ENCODE measurements at places on chromosomes 5 and 9.
A peak's percentile ranks its signal among the peaks of the same experiment; 100 is the strongest.

- DNase-seq: no peak
These were observed 566 bp downstream of the IRX2 start for GRCh38 chr5:2750758-2751464.

GRCh38 chr5:90434116-90434714 lies 24.7 kb upstream of the CETN3 start:
- DNase-seq: peak; percentile 68

DNA sequence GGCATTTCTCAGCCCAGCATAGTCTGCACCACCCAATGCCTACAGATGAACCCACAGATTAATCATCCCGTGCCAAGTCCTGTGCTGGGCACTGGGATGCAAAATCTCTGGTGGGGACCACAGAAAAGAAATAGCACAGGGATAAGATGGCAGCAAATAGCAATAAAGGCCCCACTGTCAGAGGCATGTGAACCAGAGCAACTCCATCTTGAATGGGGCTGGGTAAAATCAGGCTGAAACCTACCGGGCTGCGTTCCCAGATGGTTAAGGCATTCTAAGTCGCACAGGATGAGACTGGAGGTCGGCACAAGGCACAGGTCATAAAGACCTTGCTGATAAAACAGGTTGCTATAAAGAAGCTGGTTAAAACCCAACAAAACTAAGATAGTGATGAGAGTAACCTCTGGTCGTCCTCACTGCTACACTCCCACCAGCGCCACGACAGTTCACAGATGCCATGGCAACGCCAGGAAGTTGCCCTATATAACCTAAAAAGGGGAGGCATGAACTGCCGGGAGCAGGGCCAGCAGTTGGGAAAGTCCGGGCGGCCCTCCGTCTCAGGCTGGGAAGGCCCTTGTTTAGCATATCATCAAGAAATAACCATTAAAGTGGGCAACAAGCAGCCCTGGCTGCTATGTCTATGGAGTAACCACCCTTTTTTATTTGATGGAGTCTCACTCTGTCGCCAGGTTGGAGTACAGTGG lies 65.2 kb downstream of the C9orf50 start:
- DNase-seq: no peak

GRCh38 chr5:174147551-174147950 lies 102.0 kb downstream of the NSG2 start:
- no peak for DNase-seq

DNA sequence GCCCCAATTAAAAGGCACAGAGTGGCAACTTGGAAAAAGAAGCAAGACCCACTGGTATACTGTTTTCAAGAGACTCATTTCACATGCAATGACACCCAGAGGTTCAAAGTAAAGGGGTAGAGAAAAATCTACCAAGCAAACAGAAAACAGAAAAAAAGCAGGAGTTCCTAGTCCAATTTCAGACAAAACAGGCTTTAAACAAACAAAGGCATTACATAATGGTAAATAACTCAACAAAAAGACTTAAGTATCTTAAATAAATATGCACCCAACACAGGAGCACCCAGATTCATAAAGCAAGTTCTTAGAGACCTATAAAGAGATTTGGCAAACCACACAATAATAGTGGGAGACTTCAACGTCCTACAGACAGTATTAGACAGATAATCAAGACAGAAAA lies 215.8 kb downstream of the SLCO4C1 start:
- DNase-seq: no peak

- no peak for DNase-seq
These were observed 64.8 kb downstream of the DPYSL3 start for GRCh38 chr5:147445090-147445489.

GRCh38 chr5:97121848-97122247 lies 20.6 kb downstream of the LIX1 start:
- no peak for DNase-seq

DNA sequence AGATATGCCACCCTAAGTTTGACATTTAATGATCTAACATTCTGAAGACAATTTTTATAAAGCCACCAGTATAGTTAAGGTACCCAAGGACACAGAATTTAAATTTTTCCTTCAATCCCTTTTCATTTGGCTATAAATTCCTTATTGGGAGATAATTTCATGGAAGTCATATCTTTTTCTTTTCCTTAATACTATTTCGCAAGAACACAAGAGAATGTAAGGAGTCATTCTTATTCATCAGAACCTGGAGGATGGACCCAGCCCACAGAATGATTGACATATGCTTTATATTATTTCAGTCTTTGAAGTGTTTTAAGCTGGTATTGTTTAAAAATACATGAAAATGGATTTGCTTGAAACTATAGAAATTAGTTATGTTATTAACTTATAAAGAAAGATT lies 79.6 kb downstream of the DROSHA start:
- no peak for DNase-seq

GRCh38 chr9:90044263-90044662 lies 439.5 kb downstream of the GADD45G start:
- DNase-seq: peak; percentile 90

DNA sequence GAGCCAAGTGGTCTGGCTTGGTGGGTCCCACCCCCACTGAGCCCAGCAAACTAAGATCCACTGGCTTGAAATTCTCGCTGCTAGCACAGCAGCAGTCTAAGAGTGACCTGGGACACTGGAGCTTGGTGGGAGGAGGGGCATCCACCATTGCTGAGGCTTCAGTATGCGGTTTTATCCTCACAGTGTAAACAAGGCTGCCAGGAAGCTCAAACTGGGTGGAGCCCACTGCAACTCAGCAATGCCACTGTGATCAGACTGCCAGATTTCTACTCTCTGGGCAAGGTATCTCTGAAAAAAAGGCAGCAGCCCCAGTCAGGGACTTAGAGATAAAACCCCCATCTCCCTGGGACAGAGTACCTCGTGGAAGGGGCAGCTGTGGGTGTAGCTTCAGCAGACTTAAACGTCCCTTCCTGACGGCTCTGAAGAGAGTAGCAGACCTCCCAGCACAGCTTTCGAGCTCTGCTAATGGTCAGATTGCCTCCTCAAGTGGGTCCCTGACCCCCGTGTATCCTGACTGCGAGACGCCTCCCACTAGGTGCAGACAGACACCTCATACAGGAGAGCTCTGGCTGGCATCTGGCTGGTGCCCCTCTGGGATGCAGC lies 18.2 kb upstream of the STK32A start:
- peak; percentile 24 for DNase-seq

- no peak for DNase-seq
These were observed 12.9 kb downstream of the TCF7 start for GRCh38 chr5:134127376-134127861.

- DNase-seq: no peak
These were observed 132.5 kb downstream of the PAX5 start for GRCh38 chr9:36901528-36901927.

DNA sequence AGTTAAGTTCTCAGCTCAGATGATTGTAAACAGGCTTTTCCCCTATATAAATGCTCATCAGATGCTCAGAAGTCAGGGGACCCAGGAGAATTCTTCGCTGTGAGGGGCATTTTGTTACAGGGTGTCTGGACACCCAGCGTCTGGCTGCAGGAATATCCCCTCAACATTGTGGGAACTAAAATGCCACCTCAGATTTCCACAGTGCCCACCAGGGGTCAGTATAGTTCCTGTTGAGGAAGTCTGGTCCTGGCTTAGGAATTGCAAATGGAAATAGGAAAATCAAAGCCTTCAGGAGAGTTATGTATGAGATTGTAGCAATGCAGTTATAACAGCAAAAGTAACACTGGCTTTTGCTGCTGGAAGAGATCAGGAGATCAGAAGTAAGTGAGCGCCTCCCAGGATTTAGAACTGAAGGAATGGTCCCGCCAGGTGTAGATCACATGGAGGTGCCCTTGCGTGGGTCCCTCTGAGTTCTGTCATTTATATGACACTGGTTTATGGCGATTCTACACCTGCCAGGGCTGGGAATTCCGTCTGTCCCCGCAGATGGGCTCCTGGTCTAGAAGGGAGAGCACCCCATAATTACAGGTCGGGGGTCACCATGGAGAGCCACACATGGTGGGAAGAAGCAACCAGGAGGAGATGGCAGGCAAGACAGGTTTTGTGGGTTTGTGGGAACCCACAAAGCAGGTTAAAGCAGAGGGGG lies 47.1 kb upstream of the CTSL start:
- peak; percentile 60 for DNase-seq

GRCh38 chr9:18717759-18718158 lies 243.8 kb downstream of the ADAMTSL1 start:
- DNase-seq: no peak

DNA sequence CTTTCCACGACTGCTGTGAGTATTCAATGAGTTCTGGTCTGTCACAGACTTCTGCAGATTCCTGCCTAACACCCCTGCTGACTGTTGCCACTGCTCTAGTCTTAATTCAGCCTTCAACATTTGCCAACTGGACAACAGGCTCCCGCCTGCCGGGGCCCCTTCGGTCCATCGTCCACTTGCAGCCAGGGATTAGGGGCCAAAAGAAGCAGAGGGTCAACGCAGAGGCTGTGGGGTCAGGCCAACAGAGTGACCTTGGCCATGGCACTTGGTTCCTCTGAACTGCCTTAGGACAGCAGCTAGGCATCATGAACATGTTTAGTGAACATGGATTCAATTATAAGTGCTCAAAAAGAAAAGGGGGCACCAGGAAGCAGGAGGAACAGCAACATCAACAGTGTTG lies 28.7 kb downstream of the MORN5 start:
- no peak for DNase-seq

DNA sequence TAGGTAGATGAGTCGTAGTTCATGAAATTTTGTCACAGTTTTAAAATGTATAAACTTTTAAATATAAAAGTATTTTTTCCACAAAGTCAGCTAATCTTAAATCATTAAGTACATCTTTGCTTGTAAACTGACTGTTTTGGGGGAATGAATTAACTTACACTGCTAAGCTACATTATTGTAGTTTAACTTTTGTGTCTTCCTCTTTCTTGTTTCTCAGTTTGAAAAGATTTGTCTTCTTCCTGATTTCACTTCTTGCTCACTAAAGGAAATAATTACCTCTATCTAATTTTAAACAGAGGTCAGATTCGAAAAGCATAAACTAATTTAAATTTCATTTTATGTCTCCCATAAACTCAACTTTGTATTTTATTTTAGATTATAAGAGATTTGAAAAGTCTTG lies 5.7 kb downstream of the NIPSNAP3B start:
- no peak for DNase-seq

GRCh38 chr5:87787625-87788256 lies 375.0 kb upstream of the CCNH start:
- DNase-seq: peak; percentile 100

GRCh38 chr5:15702102-15702501 lies 202.1 kb downstream of the FBXL7 start:
- DNase-seq: no peak

- no peak for DNase-seq
These were observed 142.9 kb downstream of the LPAR1 start for GRCh38 chr9:110895147-110895905.

- peak; percentile 38 for DNase-seq
These were observed 5.6 kb downstream of the MAMDC2 start for GRCh38 chr9:70049236-70049635.

DNA sequence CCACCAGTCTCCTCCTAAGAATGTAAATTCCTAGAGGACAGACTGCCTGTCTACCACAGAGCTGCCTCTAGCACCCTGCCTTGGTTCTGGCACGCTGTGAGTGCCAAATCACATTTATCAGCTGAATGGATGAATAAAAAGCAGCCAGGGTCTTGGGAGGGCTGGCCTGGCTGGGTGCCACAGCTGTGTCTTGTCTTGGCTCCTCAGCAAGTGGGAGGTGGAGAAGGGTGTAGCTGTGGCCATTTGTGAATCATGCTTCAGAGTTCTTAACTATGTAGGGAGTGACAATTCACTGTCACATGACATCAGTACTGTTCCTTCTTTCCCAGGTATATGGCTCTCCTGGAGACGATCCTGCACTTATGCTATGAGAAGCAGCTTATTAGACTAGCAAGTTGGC lies 70.6 kb downstream of the DCP2 start:
- DNase-seq: no peak

- DNase-seq: peak; percentile 88
These were observed 78.1 kb upstream of the DIRAS2 start for GRCh38 chr9:90720621-90721265.

DNA sequence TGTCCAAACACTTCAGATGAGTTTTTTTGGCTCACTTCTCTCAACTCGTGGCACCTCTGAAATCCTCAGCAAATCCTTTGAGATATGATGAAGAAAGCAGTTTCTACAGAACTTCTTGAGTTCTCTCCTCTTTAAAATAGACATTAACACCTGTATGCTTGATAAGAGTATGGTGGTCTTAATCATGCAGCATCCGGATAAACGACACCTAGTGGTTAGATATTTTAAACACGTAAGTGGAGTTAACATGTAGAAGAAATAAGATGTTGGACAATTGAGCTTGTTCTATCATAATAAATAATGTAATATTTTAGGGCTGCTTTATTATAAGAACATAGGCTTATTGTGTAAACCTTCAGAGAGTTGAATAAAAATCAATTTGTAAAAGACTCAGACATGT lies 324.8 kb downstream of the CYLC2 start:
- no peak for DNase-seq

- peak; percentile 60 for DNase-seq
These were observed 339.2 kb downstream of the GLIS3 start for GRCh38 chr9:3960661-3961144.

Measured in NCI-H69 (cell line).